ENCODE measurements at places on chromosomes 12 and 14.

DNA sequence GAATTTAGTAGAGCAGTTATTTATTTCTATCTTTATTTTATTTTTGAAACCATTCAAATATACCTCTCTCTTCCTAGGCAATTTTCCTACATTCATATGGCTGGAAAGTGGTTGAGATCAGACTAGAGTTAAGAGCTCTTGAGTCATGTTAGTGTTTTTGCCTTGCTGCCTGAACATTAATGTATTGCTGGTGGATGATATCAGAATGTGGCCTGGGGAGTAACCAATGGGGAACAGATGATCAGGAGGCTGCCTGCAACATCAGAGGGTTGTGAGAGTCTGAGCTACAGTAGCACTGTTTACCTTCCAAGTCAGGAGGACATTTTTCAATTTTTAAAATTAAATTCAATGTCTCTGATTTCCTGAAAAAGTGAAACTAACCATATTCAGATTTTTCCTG lies 166.3 kb upstream of the TRHDE start:
- DNase-seq: no peak

DNA sequence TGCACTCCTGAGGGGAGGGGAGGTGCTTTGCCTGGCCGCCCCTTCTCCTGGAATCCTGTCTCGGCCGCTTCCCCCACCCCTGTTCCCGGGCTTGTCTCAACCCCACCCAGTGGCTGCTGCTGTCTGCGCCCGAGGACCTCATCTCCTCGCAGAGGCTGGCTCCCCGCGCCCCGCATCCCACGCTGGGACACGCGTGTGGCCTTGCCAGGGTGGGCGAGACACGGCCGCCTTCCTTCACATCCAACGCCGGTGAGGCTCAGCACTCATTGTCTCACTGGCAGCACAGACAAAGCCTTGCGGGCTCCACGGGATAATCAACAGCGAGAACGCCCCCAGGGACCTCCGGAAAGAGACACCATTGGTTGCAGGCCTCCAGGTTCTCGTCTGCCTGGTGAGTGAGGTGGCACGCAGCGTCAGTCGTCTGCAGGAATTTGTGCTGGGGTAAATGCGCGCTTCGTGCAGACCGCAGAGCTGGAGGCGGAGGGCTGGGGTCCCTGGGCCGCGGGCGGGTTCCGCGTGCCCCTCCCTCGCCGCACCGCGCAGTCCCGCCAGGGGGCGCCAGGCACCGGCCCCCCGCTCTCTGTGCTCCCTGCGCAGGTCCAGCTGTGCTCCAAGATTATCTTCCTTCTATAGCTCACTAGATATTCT lies 26.8 kb downstream of the CCDC177 start:
- no peak for DNase-seq

GRCh38 chr14:102829016-102829548 lies 51.8 kb downstream of the TRAF3 start:
- DNase-seq: no peak

GRCh38 chr14:93395231-93395630 lies 35.5 kb upstream of the UNC79 start:
- DNase-seq: no peak

DNA sequence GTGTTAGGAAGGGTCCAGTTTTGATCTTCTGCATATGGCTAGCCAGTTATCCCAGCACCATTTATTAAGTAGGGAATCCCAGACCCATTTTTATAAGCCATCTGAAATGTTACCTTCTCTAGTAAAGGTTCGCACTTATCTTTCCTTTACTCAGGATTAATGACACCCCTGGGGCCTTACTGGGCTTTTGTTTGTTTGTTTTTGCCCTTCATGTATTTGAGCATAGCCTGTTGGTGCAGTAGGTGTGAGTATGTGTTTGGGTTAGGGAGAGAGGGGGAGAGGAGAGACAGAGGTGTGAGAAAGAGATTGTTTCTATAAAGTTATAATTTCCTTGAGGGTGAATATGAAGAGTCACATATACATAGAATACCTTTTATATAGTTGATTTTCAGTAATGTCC lies 96.9 kb downstream of the AKAP6 start:
- no peak for DNase-seq

DNA sequence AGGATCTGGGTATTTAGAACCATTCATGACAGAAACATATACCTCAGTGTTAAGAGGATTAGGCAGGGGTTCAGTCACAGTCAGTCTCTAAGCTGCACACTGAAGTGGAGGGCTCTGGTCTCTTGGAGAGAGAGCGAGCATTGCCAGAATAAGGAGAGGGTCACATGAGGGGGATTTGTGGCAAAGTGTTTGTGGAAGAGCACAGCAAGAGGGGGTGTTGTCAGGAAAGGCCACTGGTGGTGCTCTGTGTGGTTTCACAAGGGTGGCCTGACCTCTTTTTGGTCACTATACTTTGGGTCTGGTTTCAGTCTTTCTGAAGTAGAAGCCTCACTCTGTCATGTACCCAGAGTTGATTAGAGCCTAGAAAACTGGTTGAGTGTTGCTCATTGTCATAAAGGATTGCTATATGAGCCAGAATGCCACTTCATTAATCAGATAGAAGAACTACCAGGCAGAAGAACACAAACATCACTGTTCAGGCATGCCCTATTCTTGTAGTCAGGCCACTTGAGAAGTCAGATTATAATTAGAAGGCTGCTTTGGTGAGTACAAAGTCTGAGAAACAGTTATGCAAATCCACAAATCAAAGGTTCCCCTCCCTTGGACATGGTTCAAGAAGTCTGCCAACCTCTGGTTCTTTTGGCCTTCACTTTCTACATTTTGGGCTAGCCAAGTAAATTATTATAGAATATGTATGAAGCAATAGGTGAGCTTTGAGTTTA lies 8.4 kb downstream of the TMEM19 start:
- DNase-seq: no peak

GRCh38 chr12:68114606-68115005 lies 44.9 kb downstream of the IFNG start:
- DNase-seq: no peak

- no peak for DNase-seq
Measured at GRCh38 chr14:85764822-85765221, 234.9 kb downstream of the FLRT2 start.

DNA sequence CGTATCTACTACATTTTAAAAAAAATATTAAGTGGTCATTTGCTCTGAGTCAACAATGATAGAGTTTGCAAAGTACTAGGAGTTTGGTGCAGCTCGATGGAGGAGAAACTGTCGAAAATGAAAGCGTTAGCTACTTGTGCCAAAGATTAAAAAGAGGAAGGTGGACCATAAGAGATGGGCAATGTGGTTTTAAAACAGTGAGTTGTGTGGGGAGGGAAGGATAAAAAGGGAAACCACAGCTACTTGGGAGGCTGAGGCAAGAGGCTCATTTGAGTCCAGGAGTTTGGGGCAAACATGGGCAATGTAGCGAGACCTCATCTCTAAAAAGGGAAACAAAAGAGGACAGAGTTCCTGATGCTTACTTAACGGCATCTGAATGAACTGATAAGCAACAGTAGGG lies 18.2 kb upstream of the STRAP start:
- DNase-seq: no peak

- no peak for DNase-seq
Measured at GRCh38 chr12:59736786-59737185, 141.0 kb downstream of the SLC16A7 start.

DNA sequence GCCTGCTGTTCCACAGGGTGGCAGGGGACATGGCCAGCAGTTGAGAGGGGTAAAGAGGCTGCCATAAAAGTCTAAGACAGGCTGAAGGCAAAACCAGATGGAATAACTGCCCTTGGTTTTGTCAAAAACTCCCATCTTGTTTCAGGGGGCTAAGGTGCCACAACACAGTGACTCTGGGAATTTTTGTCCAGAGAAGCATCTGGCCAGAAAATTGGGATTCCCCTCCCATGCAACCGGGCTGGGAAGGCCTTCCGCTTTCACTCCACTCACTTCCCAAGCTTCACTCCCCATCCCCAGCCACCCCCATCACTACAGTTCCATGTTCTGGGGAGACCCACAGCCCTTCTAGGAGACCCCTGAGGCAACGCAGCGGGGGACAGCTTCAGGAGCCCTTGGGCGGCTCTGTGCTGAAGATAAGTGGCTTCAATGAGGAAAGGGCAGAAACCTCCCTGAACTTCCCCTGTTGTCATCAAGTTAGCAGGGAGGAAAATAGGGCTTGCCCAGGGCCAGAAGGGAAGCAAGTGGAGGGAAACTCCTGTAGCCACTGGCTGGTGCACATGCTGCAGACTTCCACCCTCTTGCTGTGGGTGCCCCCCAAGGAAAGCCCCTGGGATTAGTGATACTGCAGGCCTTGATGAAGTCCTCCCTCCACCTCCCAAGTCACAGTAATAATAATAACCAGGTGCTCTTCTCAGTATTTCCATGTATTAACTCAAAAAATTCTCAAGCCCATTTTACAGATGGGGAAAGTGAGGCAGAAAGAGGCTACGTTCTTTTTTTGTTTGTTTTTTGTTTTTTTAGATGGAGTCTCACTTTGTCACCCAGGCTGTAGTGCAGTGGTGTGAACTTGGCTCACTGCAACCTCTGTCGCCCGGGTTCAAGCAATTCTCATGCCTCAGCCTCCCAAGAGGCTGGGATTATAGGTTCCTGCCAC lies 6.0 kb downstream of the TMEM229B start:
- DNase-seq: no peak

DNA sequence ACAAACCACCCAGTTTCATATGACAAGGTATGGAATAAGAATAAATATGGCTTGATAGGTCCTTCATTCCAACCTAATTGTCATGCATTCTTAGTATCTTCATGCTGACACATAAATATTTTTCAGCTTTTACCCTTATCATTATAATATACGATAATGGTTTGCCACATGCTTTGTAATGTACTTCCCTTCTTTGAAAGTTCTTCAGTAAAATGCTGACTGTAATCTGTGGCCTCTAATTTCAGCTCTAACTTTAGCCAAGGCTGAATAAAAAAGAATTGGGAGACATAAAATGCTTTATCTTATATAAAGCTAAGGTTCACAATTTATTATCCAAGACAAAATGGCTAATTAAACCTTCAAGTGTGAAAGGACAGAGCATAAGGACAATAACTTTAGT lies 2.6 kb upstream of the MAP4K5 start:
- DNase-seq: no peak

DNA sequence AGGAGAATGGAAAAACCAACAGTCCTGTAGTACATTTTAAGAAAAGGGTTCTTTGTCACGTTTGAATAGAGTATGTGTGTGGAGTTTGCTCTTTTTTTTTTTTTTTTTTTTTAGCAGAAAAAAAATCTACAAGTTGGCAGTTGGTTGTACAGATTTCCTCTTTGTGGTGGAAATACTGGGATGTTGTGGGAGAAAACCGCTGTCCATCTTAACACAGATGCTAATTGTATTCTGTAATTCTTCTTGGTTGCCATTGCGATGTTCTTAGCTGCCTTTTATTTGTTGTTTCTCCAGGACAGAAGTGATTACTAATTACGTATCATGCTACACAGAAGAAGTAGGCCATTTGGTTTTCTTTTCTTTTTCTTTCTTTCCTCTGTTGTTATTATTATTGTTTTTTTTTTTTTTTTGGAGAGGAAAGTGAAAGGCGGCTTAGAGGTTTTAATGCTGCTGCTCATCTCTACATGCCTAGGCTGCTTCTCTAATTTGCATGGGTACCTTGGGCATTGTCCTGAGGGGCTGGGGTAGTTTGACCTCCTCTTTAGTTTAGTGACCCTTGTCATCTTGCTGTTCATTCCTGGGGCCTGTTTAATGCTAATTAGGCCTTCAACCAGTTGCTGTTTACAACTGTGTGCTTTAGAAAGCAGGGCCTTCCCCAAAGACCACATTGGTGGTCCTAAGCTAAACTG lies 94.7 kb downstream of the TMTC2 start:
- no peak for DNase-seq

- DNase-seq: no peak
Measured at GRCh38 chr12:50992819-50993218, 33.4 kb downstream of the SLC11A2 start.

GRCh38 chr12:6824085-6824775 lies 2.6 kb downstream of the GPR162 start:
- DNase-seq: no peak

GRCh38 chr12:95593266-95593871 lies 42.1 kb upstream of the USP44 start:
- DNase-seq: no peak

- no peak for DNase-seq
Measured at GRCh38 chr14:33323979-33324378, 385.3 kb downstream of the NPAS3 start.

DNA sequence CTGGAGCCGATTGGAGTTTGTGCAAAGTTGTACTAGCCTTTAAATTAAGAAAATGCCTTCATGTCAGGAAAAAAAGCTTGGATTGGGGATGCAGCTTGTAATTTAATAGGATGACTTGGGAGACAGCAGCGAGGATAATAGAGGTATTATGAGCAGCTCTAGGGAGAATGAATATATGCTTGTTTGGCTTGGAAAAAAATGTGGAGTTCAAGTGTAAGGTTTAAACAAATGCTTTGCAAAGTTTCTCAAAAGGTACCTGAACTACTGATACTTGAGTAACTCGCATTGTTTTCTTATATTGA lies 65.3 kb upstream of the RASSF3 start:
- no peak for DNase-seq

GRCh38 chr14:74577247-74577947 lies 34.6 kb downstream of the LTBP2 start:
- DNase-seq: no peak

DNA sequence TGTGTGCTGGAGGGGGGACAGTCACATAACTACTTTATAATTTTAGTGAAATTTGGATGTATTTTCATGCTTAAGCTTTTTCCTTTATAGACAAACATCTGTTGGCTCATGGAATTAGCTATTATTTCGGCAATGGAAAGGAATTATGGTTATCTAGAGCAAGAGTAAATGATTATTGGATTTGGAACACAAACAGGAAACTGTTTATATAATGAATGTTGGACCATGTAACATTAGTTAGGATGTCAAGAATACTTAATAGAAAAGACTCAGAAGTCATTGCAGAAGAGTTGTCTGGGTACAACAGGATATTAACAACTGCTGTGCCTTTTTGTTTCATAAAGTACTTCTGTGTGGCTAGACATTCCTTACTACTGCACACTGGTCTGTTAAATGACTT lies 108.7 kb downstream of the OTOGL start:
- no peak for DNase-seq

- DNase-seq: no peak
Measured at GRCh38 chr12:84842406-84843013, 70.1 kb downstream of the SLC6A15 start.

- DNase-seq: no peak
Measured at GRCh38 chr12:75812271-75813018, 219.1 kb downstream of the PHLDA1 start.

DNA sequence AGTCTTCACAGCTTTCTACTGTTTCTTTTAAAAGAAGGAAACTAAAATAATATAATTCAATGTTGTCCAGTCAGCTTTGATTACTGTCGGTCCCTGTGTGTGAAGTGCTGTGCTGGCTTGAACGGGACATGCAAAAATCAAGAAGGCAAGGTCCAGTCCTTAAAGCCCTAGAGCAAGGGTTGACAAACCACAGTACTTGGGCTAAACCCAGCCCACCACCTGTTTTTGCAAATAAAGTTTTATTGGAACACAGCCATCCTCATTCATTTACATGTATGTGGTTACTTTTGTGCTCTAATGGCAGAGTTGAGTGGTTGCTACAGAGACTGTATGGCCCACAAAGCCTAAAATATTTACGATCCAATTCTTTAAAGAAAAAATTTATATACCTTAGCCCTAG lies 41.2 kb upstream of the TCL1B start:
- no peak for DNase-seq
